ENCODE measurements at places on chromosomes 7 and 10. TPM values are rescaled to one million over a fixed set of nuclear protein-coding genes. Genes with fewer than 3 reads are reported as not detected.

- DNase-seq: no peak
Observed at GRCh38 chr7:23285657-23286646, 13.2 kb upstream of the MALSU1 start.

- peak; percentile 89 for DNase-seq
Observed at GRCh38 chr10:72260239-72260975, 13.3 kb upstream of the DDIT4 start.

DNA sequence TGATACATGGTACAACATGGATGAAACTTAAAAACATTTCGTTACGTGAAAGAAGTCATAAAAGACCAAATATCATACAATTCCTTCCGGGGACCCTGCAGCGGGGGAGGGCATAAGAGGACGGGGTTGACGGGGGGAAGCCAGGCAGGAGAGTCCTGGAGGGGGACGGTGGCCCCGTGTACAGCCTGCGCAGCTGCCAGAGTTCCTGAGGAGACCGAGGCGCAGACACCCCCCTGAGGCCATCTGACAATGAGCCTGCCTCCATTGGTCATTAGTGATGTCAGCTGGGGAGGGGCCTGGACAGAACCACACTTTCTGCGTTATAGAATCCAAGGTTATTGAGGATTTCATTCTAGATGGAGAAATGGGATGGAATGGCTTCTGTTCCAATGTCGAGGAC, 47.2 kb downstream of the PRKAG2 start:
- DNase-seq: no peak

DNA sequence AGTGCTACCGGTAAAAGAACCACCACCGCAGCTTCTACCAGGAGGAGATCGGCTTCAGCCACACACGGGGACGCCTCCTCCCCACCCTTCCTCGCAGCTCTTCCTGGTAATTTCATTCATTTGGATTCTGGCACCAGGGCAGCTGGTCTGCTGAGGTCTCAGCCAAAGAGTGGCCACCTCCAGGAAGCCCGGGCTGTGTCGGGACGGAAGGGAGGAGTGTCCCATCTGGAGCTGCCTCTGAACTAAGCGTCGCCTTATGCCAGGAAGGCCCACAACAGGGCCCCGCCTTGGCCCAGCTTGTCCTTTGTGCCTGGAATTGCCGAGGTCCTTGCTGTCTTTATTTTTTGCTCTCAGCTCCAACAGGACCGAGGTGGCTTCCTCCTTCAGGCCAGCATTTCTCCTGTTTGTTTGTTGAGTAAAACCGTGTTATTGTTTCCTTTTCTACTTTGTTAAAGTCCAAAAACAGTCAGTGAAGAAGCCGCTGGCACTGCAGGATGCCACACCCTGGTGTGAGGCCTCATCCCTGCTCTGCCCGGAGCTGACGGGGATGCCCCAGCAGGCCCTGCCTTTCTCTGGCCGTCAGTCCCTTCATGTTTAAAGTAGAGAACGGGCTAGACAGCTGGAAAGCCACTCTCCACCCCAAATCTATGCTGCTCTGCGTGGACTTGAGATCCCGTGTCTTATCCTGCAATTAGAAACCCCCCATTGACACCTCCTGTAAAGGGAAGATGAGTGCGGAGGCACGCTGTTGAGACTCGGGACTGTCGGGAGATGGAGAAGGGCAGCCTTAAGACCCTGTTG, 24.5 kb upstream of the TTYH3 start:
- no peak for DNase-seq

GRCh38 chr10:99731306-99732032, 458 bp downstream of the COX15 start:
- DNase-seq: no peak

DNA sequence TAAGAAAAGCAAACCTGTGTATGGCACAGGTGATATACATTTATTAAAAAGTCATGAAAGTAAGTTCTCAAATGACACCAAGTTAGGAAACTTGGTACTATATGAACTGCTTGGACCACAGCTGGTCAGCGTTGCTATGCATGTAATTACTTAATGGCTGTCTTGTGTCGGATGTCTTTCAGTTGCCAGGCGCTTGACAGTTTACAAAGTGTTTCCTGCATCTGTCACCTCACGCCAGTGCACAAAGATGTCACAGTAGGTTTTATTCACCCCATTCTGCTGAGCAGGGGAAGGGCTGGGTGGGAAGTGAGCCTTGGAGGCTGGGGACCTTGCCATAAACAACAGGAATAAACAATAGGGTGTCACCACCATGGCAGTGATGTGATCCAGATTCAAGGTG, 35.8 kb downstream of the ADAM12 start:
- DNase-seq: no peak

PIP gene
- polyA plus RNA-seq: not detected

CACNB2 gene
- 6.0 TPM for polyA plus RNA-seq

AGAP5 gene
- polyA plus RNA-seq: 32.9 TPM

GIMAP2 gene
- polyA plus RNA-seq: 7.3 TPM

FGFBP3 gene
- polyA plus RNA-seq: 2.9 TPM

FAM25C gene
- polyA plus RNA-seq: not detected

ANK3 gene
- 150 TPM for polyA plus RNA-seq

UCMA gene
- not detected for polyA plus RNA-seq

Data from left renal pelvis (tissue), 4 donors.